ENCODE measurements at places on chromosomes 16 and 17.

DNA sequence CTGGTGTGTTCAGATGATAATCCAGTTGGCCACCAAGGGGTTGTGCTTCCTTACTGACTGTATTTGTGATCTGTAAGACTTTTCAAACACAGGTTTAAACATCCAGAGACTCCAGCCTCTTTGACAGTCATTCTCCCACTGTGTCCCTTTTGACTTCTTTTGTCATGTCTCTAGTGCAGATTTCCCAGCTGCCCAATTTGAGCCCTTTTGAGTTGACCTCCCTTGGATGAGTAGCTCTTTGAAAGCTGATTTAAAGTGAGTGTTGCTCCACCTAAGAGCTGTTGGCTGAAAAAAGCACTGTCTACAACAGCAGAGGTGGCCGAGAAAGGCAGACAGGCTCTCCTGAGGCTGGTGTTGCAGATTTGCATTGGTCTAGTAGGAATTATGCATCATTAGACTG lies 188.4 kb upstream of the TBX2 start:
- DNase-seq = no peak

GRCh38 chr17:77781536-77781935 lies 177.0 kb upstream of the TNRC6C start:
- no peak for DNase-seq

DNA sequence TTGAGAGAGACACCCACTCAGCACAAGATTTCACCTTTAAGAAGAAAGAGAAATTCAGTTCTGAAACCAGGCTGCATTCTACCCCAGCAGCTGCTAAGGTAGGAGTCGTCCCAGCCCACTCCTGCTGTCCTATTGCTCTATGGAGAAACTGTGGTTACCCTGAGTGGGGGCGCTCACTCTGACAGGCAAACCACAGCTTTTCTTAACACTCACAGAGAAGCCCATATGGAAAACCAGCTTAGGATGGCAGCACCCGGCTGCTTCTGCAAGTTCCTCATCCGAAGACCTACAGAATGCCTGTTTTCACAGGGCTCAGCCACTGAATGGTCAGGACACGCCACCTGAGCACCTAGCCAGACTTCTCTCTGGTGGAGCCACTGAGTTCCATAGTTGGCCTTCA lies 7.5 kb downstream of the ATP5PD start:
- DNase-seq = no peak

- peak; percentile 66 for DNase-seq
Measured at GRCh38 chr16:89358030-89359005, 132.0 kb downstream of the ANKRD11 start.

DNA sequence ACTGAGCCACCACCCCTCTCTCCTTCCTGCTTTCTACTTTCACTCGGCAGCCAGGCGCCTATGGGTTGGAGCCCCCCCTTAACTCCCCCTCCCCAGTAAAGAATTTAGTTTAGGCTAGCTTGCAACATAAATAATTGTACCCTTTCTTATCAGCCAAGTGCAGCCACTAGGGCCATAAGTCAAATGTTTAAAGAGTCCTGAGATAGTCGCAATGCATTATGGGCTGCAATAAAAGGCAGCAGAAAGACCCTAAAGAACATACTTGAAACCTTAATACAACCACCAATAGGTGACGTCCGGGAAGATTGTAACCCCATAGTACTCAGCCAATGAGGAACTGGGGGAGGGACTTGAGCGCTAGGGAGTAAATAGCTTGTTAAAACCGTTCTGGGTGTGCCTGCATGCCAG lies 40.5 kb downstream of the C16orf82 start:
- no peak for DNase-seq

DNA sequence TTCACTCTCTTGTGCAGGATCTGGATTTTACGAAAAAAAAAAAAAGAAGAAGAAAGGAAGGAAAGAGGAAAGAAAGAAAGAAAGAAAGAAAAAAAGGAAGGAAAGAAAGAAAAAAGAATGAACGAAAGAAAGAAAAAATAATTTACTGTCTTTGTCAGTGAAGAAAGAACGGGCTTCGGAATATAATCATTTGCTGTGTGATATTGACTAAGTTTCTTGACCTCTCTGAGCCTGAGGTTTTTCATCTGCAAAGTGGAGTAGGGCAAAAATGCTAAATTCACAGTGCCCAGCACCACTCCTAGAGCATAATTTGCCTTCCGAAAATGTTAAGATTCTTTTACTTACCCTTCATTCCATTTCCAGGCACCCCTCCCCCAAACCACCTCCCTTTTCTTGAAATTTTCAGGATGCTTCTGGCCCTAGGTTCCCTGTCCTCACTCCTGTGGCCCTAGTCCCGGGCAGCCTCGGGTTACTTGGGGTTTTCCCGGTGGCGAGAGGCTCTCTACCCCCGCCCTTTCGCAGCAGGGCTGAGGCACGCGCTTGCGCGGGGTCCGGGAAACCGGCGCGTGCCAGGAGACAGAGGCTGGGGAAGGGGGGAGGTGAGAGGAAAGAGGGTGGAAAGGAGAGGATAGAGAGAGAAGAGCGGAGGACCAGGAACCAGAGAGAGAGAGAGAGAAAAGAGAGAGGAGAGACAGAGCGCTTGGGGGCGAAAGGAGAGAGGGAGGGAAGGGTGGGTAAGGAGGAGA lies at the start of gene CNTNAP1:
TSS of gene CNTNAP1 (plus strand) at position 556 of the 746 bp plus-strand sequence. CDS start 299 bp downstream, outside the sequence.
- no peak for DNase-seq

DNA sequence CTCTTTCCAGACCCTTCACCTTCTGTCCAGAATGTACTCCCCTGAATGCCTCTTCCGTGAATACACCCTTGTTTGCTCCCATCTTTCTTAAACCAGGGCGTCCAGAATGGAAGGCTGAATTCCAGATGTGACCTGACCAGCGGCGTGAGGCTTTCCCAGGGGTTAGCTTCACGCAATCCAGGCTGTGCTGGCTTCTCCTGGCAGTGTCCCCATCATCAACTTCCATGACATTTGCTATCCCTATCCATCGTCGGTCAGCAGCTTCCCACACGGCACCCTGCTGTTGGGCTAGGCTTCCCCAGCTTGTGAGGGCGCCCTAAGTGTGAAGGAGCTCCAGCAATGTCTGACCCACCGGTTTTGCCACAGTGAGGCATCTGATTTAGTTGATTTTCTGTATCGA lies 339.8 kb upstream of the TNRC6C start:
- no peak for DNase-seq

GRCh38 chr16:50642349-50642748 lies 38.8 kb downstream of the SNX20 start:
- no peak for DNase-seq

- no peak for DNase-seq
Measured at GRCh38 chr17:17398188-17398942, 78.4 kb upstream of the MED9 start.

- DNase-seq = no peak
Measured at GRCh38 chr17:29155966-29156338, 24.2 kb downstream of the MYO18A start.

DNA sequence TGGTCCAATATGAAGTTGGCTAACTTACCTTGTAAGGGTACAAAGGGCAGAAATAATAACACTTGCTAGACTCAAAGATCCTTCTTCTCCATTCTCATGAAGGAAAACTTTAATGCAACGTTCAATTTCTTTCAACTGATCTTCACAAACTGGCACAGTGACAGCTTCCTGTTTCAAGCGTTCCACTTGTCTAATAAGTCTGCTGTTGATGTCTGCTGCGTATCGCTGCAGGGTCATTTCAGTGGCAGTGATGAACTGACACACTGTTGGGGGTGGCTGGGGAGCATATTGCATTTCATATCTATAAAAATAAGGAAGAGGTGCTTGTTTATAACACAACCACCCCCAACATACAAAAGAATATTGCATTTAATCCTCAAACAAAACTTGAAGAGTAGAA lies 33.5 kb upstream of the ARL6IP1 start:
- no peak for DNase-seq

- DNase-seq = no peak
Measured at GRCh38 chr16:55575496-55575895, 9.0 kb downstream of the CAPNS2 start.

GRCh38 chr16:2584729-2585650 lies 47.2 kb downstream of the PDPK1 start:
- no peak for DNase-seq

DNA sequence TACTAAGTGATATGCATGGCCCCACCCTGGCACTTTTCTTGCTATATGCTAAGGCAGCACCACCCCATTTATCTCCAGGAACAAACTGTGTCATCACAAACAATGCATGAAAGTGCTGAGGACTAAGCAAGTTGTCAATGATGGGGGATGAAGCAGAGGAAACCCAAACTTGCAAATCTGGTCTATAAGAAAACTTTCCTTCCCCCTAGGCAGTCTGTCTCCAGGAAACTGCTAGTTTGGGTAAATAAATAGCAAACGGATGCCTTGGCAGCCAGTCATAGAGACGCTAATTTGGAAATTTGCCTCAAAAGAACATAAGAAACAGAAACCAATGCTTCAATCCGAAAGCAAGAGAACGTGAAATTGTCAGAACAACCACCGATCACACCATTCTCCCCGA lies 5.6 kb upstream of the HSBP1 start:
- DNase-seq = peak; percentile 11

DNA sequence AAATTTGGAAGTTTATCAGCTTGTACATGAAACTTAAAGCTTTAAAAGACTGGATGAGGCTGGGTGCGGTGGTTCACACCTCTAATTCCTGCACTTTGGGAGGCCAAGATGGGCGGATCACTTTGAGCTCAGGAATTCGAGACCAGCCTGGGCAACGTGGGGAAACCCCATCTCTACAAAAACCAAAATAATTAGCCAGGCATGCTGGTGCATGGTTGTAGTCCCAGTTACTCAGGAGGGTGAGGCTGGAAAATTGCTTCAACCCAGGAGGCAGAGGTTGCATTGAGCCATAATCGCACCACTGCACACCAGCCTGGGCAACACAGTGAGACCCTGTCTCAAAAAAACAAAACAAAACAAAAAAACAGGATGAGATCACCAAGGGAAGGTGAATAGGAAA lies 209.5 kb downstream of the AATF start:
- DNase-seq = no peak

DNA sequence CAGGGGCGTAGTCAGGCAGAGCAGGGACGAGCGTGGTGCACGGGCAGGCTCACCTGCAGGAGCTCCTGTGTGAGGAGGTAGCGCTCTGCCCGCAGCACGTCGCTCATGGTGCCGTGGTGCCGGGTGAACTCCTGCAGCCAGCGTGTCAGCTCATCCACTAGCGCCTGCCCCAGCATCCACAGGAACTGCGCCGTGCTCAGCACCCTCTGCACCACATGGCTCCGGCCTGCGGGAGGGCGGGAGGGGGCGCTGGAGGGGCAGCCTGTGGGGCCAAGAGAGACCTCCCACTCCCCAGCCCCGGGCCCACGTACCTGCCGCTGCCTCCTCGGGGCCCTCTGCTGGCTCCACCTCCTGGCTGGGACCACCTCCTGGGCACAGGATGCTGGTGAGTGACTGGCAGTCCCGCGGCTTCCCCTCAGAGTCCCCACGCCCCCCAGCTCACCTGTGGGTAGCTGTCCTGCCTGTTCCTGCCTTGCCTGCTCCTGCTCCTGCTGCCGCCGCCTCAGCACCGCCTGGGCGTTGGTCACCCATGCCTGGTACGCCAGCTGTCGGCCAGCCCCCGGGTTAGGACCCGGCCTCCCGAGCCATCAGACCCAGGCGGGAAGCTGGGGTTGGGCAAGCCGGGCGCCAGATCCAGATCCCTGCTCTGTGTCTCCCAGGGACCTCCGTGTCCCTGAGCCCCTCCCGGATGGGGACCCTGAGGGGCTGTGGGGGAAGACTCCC lies 16.6 kb downstream of the CTU2 start:
- DNase-seq = no peak

GRCh38 chr17:44552361-44552760 lies 4.9 kb upstream of the FZD2 start:
- DNase-seq = no peak

- no peak for DNase-seq
Measured at GRCh38 chr17:35774499-35774898, 13.8 kb downstream of the C17orf50 start.

GRCh38 chr17:2595716-2596115 lies 2.3 kb downstream of the PAFAH1B1 start:
- DNase-seq = no peak

- DNase-seq = no peak
Measured at GRCh38 chr17:40646791-40647623, 611 bp downstream of the SMARCE1 start.

DNA sequence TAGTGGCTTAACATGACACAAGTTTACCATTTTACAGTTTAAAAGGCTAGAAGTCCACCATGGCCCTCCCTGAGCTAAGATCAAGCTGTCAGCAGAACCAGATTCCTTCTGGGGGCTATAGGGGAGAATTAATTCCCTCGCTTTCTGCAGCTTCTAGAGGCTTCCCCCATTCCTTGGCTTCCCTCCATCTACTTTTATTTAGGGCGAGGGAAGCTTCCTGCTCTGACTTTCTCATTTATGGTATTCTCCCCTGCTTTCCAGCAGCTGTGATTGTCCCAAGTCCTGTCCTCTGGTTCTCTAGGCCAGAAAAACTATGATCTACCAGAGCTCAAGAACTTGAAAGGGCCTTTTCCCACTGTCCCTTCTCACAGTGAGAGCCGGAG lies 4.3 kb downstream of the CETP start:
- no peak for DNase-seq

DNA sequence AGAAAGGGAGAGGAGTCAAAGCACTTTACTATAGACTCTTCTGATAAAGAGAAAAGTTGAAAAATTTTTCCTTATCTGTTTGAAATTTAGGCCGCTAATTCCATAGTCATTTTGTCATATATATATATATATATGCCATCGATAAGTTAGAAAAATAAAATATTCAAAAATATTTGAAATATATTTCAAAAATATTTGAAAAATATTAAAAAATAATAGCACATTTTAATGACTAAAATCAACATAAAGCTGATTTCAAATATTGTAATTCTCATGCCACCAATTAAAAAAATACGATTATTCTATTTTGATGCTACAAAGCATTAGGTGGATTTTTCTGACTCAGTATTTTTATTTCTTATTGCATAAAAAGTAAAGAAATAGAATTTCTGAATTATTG lies 87.1 kb downstream of the KIF2B start:
- DNase-seq = no peak

- no peak for DNase-seq
Measured at GRCh38 chr17:48575066-48575582, 3.0 kb downstream of the HOXB4 start.

DNA sequence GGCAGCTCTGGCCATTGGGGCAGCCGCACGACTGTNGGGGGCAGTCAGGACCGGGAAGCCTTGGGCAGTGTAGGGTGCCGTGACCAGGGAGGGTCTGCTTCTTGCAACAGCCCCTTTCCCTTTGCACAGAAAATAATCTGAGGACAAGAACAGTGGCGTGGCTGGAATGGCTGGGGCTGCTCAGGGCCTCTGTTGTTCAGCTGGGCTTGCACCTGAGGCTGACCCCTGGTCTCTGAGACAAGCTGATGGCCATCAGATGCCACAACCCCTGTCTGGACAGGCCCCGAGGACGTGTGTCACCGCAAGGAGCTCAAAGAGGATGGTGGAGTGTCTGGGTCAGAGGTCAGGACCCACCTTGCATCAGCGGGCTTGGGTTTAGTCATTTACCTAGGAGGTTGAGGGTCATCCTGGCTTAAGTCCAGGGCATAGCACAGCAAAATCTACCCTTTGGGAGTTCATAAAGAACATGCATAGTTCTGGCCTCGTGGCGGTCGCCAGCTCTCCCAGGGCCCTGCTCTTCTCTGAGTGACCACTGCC lies 46.9 kb downstream of the METRNL start:
- no peak for DNase-seq

All from CD4-positive, alpha-beta T cell treated with Interleukin-21 for 1 hour (primary cell).